ENCODE measurements at places on chromosomes 6 and 20.

- no peak for DNase-seq
These were observed 186.7 kb downstream of the BTBD9 start for GRCh38 chr6:38452816-38453660.

GRCh38 chr6:166862978-166863530, 93.3 kb downstream of the RNASET2 start:
- no peak for DNase-seq

GRCh38 chr20:16777126-16777525, 29.0 kb downstream of the OTOR start:
- no peak for DNase-seq

DNA sequence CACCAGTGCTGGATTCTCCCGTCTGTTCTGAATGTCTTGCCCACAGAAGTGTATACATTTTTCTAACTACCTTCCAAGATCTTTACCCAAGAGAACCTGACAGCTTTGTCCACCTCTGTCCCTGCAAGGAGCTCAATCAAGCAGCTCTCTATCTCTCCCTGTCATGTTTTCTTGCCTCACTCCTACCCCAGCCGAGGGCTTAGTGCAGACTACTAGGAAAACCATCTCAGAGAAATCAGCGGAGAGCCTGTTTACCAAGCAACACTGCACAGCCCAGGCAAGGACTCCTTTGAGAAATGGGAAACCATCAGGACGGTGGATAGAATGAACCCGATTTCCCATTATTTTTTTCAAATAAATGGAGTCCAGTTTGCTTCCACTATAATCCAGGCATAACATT, 250.7 kb upstream of the JARID2 start:
- no peak for DNase-seq

- DNase-seq = no peak
These were observed 162.7 kb upstream of the SUPT3H start for GRCh38 chr6:45540375-45540920.

DNA sequence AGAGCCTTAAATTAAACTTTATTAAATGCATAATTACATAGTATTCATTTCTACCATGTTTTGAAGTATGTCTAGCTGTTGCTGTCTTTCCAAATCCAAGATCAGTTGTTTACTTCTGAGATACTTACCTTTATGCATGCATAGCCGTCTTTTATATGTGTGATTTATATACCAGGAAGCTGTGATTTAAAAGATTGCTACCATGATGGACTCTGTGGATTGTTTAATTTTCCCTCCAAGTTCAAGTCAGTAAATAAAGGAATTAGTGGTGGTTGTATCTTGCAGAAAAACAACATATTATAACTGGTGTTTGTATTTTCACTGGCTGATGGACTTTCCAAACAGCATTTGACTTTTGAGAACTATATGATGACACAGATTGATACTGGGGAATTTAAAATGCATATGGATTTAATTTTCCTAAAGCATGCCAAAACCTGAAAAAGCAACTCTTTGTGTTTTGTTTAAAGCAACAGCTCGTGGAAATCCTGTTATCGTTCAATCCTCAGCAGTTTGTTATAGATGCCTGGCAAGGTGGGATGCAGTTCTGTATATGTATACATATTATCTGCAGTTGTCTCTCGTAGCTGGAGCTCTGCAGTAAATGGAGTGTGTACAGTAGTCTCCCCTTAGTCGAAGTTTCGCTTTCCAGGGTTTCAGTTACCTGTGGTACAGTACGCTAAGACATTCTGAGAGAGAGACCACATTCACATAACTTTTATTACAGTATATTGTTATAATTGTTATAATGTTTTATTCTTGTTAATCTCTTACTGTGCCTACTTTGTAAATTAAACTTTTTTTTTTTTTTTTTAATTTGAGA, 77.1 kb downstream of the CBFA2T2 start:
- DNase-seq = no peak

- DNase-seq = peak; percentile 66
These were observed 233.9 kb downstream of the PRL start for GRCh38 chr6:22062807-22063408.

- DNase-seq = no peak
These were observed 76.0 kb upstream of the SHLD1 start for GRCh38 chr20:5674176-5674660.

GRCh38 chr6:74114428-74114827, 418.4 kb downstream of the CD109 start:
- DNase-seq = no peak

DNA sequence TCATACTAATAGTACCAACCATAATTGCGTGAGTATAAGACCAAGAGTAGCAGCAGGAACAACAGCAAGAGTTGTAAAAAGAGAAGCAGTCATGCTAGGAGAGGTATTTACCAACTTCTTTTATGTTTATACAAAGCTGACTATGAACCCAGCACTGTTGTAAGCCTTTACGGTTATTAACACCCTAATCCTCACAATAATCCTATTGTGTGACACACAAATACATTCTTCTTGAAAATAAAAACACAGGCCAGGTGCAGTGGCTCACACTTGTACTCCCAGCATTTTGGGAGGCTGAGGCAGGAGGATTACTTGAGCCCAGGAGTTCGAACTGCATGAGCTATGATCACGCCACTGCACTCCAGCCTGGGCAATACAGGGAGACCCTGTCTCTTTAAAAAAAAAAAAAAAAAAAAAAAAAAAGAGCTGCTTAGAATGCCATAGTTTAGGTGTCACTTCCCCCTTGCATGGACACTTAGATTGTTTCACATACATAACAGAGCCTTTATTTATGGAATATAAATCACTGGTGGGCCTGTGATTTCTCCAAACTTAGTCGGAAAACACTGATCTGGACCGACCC, 20.2 kb downstream of the HCK start:
- no peak for DNase-seq

DNA sequence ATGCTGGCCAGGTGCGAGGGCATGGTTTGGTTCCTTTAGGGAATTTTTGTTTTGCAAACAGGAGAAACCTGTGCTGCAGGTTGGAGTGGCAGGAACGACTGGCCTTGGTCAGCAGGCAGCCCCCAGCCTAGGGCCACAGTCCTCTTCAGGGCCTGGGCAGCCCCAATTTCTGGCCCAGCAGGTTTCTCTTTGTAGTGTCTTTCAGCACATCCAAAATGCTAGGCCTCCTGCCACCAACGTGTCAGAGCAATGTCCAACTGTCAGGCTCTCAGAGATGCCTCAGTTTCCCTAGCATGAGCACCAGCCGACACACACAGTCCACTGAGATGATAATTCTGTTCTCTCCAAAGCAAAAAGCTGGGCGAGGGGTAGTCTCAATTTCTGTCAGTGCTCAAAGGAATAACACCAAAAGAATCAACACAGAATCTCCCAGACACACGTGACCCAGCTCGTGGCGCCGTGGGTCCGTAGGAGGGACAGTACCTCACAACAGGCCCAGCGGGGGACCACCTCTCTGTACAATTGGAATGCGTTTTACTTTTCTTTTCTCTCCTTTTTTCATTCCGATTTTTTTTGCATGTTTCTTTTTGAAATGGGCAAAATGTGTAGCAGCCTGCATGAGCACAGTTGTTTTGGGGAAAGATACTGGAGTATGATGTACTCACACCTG, 125.9 kb downstream of the TAF4 start:
- DNase-seq = no peak

Data from activated naive CD4-positive, alpha-beta T cell treated with anti-CD3 and anti-CD28 coated beads, Interleukin-2, amount 10 ng/mL, durations not matched to agents 7 days and 5 days (primary cell).